ENCODE measurements at places on chromosomes 5 and 9.

GRCh38 chr5:951940-952596 is 56.5 kb upstream of the NKD2 start:
- no peak for DNase-seq

- no peak for DNase-seq
Observed at GRCh38 chr5:68834491-68834981, 259.3 kb upstream of the SLC30A5 start.

DNA sequence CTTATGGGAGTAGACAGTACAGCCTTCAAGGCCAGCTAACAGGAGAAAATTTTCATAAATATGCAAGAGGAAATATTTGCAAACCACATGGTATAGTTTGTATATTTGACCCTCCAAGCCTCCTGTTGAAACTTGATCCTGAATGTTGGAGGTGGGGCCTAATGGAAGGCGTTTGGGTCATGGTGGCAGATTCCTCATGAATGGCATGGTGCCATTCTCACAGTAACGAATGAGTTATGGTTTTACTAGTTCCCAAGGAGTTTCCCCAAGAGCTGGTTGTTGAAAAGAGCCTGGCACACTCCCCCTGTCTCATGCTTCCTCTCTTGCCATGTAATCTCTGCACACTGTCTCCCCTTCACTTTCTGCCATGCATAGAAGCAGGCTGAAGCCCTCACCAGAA is 3.3 kb upstream of the PAIP1 start:
- DNase-seq = no peak

GRCh38 chr5:86824637-86825036 is 206.9 kb downstream of the COX7C start:
- no peak for DNase-seq

DNA sequence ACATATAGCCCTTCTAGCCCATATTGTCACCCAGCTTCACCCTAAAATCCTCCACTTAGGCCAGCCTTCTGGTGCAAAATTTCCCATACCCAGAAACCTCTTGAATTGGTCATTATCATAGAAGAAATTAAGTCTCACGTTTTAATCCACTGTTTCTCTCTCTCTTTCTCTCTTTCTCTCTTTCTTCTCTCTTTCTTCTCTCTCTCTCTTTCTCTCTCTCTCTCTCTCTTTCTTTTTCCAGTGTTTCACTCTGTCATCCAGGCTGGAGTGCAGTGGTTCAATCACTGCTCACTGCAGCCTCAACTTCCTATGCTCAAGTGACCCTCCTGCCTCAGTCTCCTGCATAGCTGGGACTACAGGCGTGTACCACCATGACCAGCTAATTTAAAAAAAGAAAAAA is 363.4 kb downstream of the TMEM167A start:
- no peak for DNase-seq

DNA sequence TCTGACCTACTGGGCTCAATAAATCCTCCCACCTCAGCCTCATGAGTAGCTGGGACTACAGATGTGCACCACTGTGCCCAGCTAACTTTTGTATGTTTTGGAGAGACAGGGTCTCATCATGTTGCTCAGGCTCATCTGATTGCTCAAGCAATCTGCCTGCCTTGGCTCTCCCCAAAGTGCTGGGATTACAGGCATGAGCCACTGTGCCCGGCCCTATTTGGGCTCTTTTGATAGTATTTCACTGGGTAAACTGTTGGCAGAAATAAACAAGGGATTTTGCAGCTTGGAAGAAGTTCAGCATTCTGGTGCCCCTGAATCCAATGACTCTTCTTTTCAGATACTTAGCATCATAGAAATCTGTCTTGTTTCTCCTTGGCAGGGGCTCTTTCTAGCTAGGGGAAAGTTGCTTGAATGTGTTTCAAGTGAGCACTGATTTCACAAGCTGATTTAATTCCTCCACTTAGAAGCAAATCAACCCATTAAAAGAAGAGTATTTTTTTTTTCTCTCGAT is 146.8 kb downstream of the PAPPA start:
- DNase-seq = no peak

DNA sequence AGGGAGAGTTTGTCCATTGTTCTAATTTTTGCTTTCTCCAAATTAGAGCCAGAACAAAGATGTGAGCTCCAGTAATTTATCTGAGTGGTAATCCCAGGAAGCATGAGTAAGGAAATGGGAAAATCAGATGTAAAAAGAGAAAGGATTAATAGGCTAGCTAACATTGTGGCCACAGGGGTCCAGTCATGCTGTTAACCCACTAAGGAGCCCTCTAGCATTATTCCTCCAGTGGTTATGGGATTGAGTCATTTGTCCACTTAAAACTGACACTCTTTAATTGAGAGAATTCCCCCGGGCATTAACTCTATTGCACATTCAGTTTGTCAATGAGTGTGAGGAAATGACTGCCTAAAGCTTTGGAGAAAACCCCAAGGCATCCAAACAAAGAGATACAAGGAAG is 700.3 kb upstream of the TYRP1 start:
- no peak for DNase-seq

GRCh38 chr9:89916001-89916597 is 311.3 kb downstream of the GADD45G start:
- no peak for DNase-seq

DNA sequence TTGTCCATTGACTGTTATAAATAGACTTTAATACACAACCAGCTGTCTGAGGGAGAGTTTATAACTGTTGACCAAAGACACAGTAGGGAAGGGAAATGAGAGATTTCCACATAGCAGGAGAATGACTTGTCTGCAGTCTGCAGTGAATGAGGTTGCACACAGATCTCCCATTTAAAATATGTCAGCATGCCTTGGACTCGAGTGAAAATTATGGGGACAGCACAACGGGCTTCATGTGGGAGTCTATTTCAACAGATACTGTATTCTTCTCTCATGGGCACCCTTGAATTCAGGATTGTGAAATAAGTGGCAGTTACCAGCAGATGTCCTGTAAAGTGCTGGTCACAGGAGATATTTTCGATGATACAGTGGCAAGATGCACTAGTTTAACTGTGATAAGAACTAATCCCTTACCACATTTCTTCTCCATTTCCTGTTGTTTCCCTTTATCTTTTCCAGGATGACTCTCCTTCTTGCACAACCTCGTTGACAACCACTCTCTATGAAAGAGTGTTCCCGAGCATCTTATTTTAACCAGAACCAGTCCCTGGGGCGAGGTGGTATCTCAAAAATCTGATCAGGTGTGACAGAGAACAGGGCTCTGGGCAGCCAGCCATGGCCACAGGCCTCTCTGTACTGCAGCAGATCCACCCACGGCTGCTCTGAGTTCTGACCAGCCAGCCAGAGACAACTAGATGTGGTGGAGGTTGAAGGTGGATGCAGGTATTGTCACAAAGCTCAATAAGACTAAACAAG is 51.5 kb upstream of the MAP3K1 start:
- DNase-seq = no peak

DNA sequence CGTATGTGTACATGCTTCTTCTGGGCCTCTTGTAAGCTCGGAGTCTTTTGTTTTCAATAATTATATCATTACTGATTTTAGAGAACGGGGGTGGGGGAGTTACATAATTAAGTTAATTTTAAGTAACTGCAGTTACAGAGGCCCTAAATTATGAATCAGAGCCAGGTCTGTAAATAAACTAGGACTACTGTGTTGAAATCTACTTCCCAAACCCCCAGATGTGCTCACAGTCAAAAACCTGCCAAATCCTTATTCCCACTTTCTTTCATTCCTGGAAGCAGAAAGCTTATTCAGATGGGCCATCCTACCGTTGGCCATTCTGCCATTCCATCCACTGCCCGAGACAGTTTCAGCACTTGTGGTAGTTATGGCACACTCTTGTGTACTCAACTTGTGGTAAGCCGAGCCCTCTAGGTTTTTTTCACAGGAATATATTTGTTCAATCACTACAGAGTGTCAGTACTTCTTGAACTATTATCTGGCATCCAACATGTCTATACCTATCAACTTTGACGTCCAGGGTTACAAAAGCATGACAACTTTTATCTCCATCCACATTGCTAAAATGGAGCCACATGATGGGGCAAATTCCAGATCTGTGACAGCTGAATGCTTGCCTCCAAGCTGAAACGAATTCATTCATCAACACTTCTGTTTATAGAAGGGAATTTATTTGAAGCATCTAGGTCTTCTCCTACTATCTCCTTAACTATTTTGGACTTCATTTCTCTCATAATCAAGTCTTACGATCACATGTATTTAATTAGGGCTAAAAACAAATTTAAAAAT is 37.8 kb downstream of the GLRX start:
- no peak for DNase-seq

DNA sequence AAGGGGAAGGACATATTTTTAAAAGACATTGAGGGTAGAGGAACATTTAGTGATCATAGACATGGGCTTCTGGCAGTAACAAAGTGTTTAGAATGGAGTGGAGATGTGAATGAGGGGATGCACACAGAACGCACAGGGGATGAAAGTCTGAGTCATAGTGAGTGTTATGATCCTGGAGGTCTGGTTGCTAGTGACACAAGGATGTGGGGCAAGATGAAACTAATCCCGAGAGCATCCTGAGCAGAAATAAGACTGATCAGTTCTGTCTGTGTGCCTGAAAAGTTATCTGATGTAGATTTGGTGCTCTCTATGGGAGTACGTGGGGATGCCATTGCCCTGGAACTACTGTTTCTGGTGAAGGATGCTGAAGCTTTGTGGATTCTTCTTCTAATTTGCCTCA is 141.1 kb downstream of the CHSY3 start:
- DNase-seq = no peak

Data from frontal cortex (tissue), 4 donors.